Nephron progenitor cell (in vitro differentiated cells): ENCODE measurements at places on chromosomes 2 and 18.

DNA sequence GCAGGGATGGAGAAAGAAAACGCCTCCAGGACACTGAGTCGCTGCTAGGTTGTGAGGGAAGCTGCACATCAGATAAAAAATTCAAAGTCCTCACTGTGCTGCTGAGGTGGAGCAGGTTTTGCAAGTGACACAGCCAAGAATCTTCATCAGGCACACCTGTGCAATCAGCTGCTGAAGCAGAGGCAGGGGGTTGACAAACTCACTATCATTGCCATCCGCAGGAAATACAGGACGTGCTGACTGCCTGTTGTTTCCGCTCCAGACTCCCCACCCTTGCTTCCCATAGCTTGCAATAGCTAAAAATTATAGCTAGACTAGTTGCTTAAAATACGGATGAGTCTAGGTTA is 147.8 kb upstream of the FHL2 start:
- no peak for DNase-seq

- DNase-seq = no peak
These were observed 49.9 kb downstream of the RTN4 start for GRCh38 chr2:55000341-55000740.

DNA sequence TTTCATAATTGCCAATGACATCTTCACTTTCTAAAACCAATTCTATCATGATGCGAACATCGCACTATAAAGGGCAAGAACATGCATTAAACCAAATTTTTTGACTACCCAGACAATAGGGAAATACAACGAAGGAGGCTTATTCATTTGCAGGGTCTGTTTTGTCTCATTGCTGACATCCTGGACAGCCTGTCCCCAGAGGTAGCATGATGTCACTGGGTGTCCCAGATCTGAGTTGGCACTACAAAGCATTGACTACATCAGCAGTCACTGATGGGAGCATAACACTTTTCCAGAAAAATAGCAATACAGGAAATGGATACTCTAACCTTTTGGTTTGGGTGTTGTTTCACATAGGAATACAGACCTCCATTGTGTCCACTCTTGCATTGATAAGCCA is 180.3 kb downstream of the TMEM182 start:
- DNase-seq = no peak

GRCh38 chr2:241941691-241942301 is 72.3 kb downstream of the RTP5 start:
- no peak for DNase-seq

GRCh38 chr2:43000242-43001054 is 208.1 kb upstream of the HAAO start:
- no peak for DNase-seq

GRCh38 chr18:12336887-12337286 is 28.8 kb downstream of the TUBB6 start:
- no peak for DNase-seq

DNA sequence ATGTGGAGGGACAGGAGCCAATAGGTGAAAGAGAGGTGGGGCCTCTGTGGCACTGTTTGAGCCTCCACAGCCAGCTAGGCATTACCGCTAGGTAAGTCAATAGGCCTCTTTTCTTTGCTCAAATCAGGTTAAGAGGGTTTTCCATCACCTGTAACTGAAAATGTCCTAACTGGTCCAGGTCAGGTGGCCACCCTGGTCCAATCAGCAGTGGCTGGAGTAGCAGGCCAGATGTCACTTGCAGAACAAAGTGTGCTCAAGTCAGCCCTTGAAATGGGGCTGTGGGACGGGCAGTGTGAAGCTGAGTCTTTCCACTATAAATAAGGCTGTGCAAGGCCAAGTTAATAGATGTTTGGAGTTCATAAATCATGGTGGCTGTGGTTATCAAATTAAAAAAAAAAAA is 20.9 kb downstream of the FBXO36 start:
- DNase-seq = no peak

- DNase-seq = no peak
These were observed 33.6 kb downstream of the ZCCHC2 start for GRCh38 chr18:62556397-62556796.

- DNase-seq = no peak
These were observed 205.9 kb upstream of the STK17B start for GRCh38 chr2:196376984-196377877.

GRCh38 chr18:59024829-59025228 is 114.9 kb upstream of the SEC11C start:
- DNase-seq = no peak

GRCh38 chr2:225033440-225034318 is 8.6 kb downstream of the DOCK10 start:
- DNase-seq = no peak

DNA sequence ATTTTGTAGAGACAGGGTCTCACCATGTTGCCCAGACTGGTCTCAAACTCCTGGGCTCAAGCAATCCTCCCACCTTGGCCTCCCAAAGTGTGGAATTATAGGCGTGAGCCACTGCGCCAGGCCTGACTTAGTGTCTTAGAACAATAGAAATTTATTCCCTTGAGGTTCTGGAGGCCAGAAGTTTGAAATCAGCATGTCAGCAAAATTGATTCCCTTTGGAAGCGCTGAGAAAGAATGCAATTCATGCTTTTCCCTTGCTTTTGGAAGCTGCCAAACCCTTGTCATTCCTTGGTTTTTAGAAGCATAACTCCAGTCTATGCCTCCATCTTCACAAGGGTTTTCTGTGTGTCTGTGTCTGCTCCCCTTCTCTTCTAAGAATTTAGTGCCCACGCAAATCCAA is 20.7 kb downstream of the ST8SIA3 start:
- no peak for DNase-seq

GRCh38 chr2:15584767-15585469 is 6.8 kb upstream of the DDX1 start:
- DNase-seq = no peak

DNA sequence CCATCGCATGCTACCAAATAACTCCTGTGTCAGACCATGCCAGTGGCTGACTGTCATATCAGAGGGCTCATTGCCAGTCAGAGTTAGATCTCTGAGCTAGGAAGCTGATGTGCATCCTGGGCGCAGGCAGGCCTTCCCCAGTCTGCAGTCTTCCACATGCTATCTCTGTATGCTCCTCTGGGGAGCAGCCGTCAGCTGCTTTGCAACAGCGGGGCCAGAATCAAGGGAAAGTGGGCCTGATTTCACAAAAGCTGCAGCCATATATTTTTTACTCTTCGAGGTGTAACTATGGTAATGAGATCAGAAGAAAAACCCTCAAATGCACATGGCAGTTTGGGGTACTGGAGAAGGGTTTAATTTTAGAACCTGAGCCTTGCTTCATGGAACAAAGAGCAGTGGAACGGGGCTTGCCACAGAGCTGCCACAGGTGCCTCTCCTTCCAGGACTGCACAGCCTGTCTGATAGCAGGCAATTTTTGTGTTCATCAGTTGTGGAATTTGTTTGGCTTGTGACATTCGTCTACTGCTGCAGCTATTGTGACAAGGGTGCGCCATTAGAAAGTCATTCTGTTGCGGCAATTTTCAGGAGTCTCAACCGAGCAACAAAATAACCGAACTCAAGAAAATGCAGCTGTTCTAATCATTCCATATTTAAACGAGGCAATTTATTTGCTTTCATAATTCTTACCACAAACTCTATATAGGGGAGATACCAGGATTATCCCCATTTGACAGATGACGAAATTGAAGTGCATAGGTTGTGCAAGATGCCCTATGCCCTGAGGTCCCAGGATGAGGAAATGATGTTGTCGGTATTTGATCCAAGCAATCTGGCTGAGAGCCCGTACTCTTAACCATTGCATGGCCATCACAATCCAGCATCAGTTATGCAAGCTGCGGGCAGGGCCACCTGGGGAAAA is 109.6 kb upstream of the CYRIA start:
- DNase-seq = peak; percentile 20

GRCh38 chr2:226791056-226791486 is 8.5 kb downstream of the IRS1 start:
- no peak for DNase-seq

GRCh38 chr2:198273660-198274059 is 469.3 kb downstream of the PLCL1 start:
- DNase-seq = no peak
